ENCODE measurements at places on chromosomes 16 and 17.

- peak; percentile 34 for DNase-seq
Measured at GRCh38 chr17:29760279-29761039, 137.7 kb upstream of the CORO6 start.

- DNase-seq = no peak
Measured at GRCh38 chr16:70476272-70477020, 22.1 kb downstream of the FCSK start.

GRCh38 chr16:23040246-23040645, 109.0 kb downstream of the USP31 start:
- no peak for DNase-seq

DNA sequence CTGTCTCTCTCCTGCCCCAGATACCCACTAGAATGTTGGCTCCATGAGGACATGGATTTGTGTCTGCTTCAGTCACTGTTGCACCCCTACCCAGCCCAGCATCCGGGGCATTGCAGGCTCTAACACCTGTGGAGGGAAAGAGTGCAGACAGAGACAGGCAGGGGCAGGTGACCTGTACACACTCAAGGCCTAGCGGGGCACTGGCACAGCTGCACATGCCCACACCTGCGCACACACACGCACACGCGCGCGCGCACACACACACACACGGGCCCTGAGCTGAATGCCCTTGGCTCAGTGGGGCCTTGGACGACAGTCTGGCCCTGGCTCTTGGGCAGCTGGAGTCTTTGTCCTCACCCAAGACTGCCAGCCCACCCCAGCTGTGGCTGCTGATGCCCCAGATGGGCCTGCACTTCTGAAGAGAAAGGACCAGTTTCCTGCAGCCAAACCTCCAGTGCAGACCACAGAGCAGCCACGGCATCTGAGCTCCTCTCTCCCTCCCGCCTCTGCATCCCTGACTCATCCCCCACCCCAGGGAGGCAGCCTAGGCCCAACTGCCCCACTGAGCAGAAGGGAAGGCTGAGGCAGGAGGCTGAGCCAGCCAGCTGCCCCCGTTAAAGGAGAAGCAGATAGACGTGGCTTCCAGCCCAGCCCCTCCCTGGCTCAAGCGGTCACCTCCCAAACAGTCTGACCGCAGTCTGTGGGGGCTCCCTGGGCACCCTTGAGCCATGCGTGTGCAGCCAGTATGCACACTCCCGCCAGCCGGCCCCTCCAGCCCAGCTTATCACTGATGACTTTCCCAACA, 12.3 kb upstream of the RAI1 start:
- peak; percentile 28 for DNase-seq

GRCh38 chr17:77798031-77798430, 160.5 kb upstream of the TNRC6C start:
- no peak for DNase-seq

DNA sequence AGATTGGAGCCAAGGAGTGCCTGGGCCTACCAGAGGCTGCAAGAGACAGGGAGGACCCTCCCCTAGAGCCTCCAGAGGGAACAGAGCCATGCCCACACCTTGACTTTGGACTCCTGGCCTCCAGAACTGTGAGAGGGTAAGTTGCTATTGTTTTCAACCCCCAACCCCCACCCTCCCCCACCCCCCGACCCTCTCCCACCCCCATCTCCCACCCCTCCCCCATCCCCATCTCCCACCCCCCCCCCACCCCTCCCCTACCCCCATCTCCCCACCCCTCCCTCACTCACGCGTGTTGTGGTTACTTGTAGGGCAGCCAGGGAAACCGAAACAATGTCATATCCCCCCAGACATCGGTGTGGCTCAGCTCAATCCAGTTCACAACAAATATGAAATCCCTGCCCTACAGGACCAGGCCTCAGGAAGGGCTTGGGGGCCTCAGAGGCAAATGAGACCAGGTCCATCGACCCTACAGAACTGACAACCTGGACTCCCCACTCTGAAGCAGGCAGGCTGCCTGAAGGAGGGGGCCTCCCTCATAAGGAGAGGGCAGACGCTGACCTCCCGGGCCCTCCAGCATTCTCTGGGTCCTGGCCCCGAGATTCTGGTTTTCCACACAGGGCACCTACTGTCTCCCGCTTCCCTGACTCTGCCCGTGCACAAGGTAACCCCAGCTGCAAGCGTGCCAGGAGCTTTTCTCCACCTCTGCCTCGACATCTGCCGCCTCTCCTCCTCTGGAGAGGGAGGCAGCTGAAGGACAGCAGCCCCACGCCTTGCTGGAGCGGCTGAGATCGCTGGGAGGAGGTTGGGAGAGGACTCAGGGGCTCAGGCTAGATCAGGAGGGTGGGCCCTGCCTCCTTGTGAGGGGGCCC, 3.0 kb upstream of the ZCCHC14 start:
- no peak for DNase-seq

- peak; percentile 88 for DNase-seq
Measured at GRCh38 chr17:40251576-40251975, 32.5 kb downstream of the WIPF2 start.

GRCh38 chr16:3938843-3939624, 58.5 kb upstream of the CREBBP start:
- DNase-seq = peak; percentile 78

DNA sequence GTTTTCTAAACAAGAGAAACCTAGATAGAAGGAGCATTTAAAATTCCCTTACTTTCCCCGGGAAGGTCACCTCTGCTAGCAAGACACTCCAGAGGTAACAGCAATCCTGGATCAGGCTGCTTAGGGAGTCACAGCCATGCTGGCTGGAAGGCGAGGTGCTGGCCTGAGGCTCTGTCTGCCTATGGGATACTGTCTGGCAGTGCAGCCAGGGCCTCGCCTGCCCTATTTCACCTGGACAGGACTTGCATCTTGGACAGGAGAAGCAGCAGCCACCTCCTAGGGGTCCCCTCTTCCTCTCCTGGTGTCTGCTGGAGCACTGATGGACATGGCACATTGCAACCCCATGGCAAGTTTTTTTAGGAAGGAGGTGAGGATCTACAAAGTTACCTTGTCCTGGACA, 15.1 kb downstream of the FA2H start:
- no peak for DNase-seq

GRCh38 chr16:11323551-11324336, 21.5 kb upstream of the RMI2 start:
- DNase-seq = no peak

DNA sequence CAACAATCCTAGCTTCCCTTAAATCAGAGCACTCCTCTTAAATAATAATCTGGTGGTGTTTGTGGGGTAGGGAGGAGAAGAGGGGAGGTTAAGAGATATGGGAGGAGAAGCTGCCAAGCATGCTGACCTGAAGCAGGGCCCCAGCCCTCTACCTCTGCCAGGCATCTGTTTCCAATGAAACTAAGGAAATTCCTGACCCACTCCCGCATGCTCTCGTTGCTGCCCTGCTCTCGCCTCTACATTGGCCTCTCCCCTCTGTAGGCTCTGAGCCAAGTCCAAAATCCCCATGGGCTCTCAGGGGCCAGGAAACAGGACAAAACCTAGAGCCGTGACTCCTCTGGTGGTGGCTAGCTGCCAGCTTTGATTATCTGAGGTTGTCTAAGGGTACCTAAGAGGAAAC, 559.5 kb upstream of the CDH11 start:
- DNase-seq = no peak

DNA sequence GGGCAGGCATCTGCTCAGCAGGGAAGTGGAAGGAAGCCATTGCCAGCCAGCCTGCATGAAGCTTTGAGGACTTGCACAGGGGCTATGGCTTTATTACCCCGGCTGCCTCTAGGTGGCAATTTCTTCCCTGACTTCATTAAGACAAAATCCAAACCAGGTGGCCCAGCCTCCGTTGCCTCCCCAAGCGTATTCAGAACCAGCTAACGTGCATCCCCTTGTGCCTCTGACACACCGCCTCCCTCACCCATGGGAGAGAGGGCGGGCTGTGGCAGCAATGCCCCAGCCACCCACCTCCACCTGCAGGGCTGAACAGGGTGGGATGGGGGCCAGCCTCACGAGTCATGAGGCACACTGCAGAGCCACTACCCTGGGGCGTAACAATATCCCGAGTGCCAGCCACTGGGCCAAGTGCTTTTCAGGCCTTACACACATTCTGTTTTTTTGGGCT, 6.8 kb downstream of the KIFC3 start:
- no peak for DNase-seq

DNA sequence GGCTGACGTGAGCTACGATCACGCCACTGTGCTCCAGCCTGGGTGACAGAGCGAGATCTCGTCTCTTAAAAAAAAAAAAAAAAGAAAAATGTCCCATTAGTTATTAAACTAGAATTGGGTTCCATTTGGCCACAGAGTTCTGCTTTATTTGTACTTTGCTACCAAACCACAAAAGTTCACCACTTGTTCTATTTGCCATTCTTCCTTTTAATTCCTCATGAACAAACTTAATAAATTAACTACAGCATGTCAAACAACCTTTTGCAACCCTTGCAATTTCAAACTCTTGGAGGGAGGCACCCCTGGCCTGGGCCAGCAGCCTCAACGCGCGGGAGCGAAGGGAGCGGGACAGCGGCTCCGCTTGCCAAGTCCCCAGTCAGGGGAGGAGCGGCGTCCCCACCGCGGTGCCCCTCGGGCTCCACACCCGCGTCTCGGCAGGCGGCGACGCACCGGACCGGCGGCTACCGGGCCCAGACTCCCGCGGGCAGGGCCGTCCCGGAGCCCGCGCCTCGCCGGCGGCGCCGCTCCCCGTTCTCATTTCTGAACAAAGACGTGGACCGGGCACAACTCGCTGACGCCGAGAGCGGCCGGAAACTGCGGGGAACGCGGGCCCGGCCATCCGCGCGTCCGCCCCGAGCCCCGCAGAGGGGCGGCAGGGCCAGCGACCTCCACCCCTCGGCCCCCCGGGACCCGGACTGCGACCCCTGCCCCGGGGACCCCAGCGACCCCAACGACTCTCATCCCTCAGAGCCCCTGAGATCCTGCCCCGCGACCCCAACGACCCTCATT, 775 bp downstream of the CYTH1 start:
- DNase-seq = peak; percentile 66

DNA sequence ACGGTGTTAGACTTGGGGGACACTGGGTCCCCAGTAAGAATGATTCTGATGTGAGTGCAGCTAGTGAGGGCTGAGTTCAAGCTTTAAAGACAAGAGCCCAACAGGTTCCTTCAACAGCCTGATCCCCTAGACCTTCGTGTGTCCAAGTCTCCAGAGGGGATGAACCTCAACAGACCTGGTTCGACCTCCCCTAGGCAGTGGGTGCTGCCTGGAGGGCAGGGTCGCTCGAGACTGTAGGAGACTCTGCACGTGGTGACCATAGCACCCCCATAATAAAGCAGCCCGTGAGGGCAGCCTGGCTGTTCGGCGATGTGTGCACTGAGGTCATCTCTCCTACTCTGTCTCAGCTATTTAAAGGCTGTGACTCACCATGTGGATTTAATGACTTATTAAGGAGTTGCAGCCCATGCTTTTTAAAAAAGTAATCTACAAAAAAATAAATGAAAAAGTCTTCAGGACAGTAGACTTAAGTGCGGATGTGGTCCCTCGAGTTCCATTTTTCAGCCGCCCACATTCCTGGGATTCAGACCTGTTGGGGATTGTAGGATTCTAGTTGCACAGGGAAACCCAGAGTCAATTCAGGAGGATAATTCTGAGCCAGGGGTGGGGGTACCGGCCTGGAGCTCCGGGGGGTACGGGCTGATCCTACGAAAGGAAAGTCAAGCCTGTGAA, 23.4 kb upstream of the METRNL start:
- peak; percentile 86 for DNase-seq

DNA sequence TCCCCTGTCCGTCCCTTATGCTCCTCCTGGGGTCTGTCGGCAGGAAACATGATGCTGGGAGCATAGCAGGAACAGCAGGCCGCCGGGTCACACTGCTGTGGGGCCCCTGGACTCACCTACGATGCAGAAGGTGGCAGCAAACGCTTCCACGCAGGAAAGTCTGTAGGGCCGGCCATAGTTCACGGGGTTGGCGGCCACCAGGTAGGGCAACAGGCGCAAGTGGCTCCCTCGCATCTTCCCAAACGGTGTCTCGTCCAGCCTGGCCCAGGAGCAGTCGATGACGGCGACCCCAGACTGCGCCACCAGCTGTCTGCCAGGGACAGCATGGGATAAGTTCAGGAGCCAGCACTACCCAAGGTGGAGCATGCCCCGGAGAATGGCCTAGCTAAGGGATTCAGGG, 987 bp downstream of the TSR3 start:
- DNase-seq = no peak

DNA sequence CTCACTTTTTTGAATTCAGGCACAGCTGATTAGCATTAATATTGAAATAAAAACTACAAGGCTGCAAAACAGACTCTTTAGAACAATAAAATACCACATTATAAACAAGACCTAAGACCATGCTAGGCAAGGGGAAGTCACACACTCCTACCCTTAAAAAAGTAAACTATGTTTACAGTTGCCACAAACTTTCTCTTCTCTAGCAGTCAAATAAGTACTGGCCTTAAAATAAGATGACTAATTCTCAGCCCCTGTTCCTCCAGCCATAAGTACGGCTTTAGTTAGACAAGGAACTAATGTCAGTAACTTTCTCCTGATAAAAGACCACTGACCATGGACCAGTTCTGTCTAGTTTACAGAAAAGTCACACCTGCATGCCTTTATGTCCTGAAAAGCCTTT, 19.5 kb upstream of the CPHXL start:
- DNase-seq = no peak

DNA sequence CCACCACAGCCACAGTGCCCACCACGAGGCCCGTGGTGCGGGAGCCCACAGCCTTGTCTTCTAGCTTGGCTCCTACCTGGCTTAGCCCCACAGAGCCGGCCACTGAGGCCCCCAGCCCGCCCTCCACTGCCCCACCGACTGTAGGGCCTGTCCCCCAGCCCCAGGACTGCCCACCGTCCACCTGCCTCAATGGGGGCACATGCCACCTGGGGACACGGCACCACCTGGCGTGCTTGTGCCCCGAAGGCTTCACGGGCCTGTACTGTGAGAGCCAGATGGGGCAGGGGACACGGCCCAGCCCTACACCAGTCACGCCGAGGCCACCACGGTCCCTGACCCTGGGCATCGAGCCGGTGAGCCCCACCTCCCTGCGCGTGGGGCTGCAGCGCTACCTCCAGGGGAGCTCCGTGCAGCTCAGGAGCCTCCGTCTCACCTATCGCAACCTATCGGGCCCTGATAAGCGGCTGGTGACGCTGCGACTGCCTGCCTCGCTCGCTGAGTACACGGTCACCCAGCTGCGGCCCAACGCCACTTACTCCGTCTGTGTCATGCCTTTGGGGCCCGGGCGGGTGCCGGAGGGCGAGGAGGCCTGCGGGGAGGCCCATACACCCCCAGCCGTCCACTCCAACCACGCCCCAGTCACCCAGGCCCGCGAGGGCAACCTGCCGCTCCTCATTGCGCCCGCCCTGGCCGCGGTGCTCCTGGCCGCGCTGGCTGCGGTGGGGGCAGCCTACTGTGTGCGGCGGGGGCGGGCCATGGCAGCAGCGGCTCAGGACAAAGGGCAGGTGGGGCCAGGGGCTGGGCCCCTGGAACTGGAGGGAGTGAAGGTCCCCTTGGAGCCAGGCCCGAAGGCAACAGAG, 10.5 kb downstream of the VASN start:
- no peak for DNase-seq

DNA sequence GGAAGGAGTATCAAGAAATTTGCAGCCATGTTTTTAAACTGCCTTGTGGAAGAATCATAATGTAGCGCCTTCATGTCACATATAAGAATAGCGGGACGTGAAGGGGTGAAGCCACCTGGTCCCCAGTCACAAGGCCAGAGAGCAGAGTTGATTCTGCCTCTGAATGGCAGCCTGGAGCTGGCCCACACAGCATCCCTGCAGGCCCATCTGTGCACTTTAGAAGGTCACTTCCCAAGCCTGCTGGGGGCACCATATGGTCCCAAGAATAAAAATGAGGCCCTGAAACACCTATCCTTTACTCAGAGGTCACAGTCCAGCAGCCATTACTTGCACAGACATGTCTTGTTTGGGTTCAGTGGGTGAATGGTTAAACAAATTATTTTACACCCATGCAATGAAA, 15.0 kb downstream of the CD300E start:
- no peak for DNase-seq

- DNase-seq = no peak
Measured at GRCh38 chr16:12361016-12361415, 384.5 kb downstream of the SNX29 start.
